NCI-H345 (cell line): ENCODE measurements at places on chromosomes 11 and 22.
A peak's percentile ranks its signal among the peaks of the same experiment; 100 is the strongest.

DNA sequence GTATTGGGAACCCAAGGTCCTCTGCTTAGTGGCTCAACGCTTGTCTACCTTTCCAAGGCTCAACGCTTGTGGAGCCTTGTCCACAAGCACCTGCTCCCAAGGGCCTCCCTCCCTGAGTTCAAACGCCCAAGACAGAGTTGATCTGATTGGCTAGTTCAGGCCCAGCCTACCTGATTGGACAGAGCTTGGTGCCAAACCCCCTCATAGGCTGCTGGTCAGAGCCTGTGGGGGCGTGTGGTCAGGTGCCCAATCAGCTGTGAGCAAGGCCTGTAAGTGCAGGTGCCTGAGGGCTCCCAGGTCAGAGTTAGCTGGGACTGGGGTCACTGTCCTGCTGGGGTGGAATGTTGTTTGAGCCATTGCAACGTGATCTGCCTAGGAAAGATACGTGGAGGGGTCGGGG, 16.9 kb upstream of the TMPRSS6 start:
- no peak for DNase-seq

- no peak for DNase-seq
Measured at GRCh38 chr11:102253020-102253715, 64.1 kb upstream of the BIRC3 start.

GRCh38 chr11:76626921-76627401, 43.6 kb downstream of the LRRC32 start:
- DNase-seq: no peak

- DNase-seq: peak; percentile 49
Measured at GRCh38 chr11:57641011-57641807, 8.5 kb downstream of the YPEL4 start.

- no peak for DNase-seq
Measured at GRCh38 chr11:131002145-131002544, 85.9 kb upstream of the SNX19 start.

GRCh38 chr22:22213231-22213630, 31.4 kb upstream of the VPREB1 start:
- no peak for DNase-seq
